Activated B cell treated with CpG ODN at 0.5 μM for 24 hours (primary cell): ENCODE measurements at places on chromosomes 13 and 19. TPM values are rescaled to one million over a fixed set of nuclear protein-coding genes. Genes with fewer than 3 reads are reported as not detected.

GRCh38 chr13:36817996-36818803 lies 822 bp upstream of the RFXAP start:
- peaks cover 7% of the 10 kb centered on the region for H3K36me3 ChIP-seq
- peak overlapping the region; percentile 93 for H3K4me3 ChIP-seq

DNA sequence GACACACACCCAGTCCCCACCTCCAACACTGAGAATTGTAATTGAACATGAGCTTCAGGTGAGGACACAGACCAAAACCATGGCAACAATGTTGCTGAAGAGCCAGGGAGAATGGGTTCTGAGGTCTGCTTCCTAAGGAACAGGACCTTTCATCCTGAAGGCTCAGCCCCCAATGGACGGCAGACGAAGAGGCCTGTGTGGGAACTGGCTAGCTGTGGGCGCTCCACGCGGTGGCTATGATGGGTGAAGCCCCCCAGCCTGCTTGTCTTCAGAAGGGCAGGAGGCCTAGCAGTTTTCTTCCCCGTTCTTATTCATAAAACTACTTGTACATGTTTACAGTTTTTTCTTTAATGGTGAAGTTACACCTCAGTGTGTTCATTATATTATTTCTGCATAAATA lies 136.1 kb upstream of the SPACA7 start:
- no peak overlapping the region for H3K4me3 ChIP-seq
- no peaks in the 10 kb centered on the region for H3K4me1 ChIP-seq
- H3K27ac ChIP-seq: no peak overlapping the region
- H3K27me3 ChIP-seq: no peaks in the 10 kb centered on the region
- no peaks in the 10 kb centered on the region for H3K36me3 ChIP-seq
- no peak for DNase-seq

DNA sequence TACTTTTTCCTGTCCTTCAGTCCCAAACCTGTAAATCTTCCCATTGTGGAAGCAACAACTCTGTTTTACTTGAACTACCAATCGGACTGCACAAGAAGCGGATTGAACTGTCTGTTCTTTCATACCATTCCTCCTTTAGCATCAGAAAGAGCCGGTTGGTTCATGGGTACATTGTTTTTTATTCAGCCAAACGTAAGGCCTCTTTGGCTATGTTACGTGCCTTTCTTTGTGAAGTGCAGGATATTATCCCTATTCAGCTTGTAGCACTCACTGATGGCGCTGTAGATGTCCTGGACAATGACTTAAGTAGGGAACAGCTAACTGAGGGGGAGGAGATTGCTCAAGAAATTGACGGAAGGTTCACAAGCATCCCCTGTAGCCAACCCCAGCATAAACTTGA lies 60.3 kb downstream of the ARHGAP35 start:
- no peaks in the 10 kb centered on the region for H3K27me3 ChIP-seq
- no peak for DNase-seq
- H3K4me1 ChIP-seq: peaks cover 39% of the 10 kb centered on the region
- H3K4me3 ChIP-seq: no peak overlapping the region
- H3K36me3 ChIP-seq: peaks cover 60% of the 10 kb centered on the region

- no peaks in the 10 kb centered on the region for H3K27me3 ChIP-seq
- DNase-seq: no peak
- H3K36me3 ChIP-seq: no peaks in the 10 kb centered on the region
Observed at GRCh38 chr13:86559901-86560300, 760.7 kb upstream of the SLITRK6 start.

- no peak overlapping the region for H3K4me3 ChIP-seq
- H3K27me3 ChIP-seq: no peaks in the 10 kb centered on the region
- H3K36me3 ChIP-seq: peaks cover 25% of the 10 kb centered on the region
- peak overlapping the region; percentile 71 for H3K27ac ChIP-seq
Observed at GRCh38 chr19:37966211-37966661, 59.2 kb downstream of the SIPA1L3 start.

APOC4 gene
- total RNA-seq: not detected in 2 replicates

LRRC8E gene
- not detected in 2 replicates for total RNA-seq
